ENCODE measurements at places on chromosomes 16 and 17.
A peak's percentile ranks its signal among the peaks of the same experiment; 100 is the strongest.

DNA sequence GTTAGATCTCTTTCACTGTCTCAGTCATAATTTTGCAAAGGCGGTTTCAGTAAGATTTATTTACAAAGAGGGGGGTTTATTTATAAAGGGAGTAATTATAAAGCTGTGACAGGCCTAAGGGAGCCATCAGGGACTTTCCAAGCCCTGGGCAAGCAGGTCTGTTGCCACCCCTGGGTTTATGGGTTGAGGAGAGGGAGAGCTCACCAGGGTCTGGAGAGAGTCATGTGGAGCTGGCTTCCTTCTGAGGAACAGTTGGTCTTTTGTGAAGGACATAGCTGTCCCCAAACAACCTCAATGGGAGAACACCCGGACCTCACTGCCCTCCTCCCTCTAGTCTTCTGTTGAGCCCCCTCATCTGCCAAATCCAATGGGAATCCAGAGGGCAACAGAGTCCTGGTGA, 9.8 kb downstream of the ITGAM start:
- no peak for DNase-seq

GRCh38 chr17:68807998-68808772, 147.0 kb downstream of the ABCA8 start:
- no peak for DNase-seq

GRCh38 chr16:24035127-24035842, 199.5 kb downstream of the PRKCB start:
- DNase-seq = no peak

- DNase-seq = no peak
Observed at GRCh38 chr17:83151056-83151441, 71.6 kb downstream of the METRNL start.

DNA sequence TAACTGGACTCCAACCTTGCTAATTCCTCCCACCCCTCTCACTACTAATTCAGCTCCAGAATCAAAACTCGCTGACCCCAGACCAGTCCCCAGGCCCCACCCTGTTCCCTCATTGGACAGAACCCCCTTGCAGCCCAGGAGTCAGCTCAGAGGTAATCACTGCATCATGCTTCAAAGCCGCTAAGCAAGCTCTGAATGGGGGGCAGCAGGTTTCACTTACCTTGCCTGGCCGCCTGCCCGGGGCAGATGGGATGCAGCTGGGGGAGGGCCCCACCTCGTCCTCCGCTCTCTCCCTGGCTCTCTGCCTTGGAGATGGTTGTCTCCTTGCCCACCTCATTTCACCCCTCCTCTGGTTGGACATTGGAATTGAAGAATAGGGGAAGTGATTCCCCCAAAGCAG, 4.8 kb upstream of the NGFR start:
- DNase-seq = no peak

GRCh38 chr16:2191446-2191706, 5.0 kb downstream of the CASKIN1 start:
- DNase-seq = no peak

GRCh38 chr17:1173432-1174262, 6.1 kb downstream of the ABR start:
- DNase-seq = no peak

GRCh38 chr17:73630531-73630930, 13.7 kb downstream of the SDK2 start:
- DNase-seq = no peak

- peak; percentile 57 for DNase-seq
Observed at GRCh38 chr16:87380881-87381280, 2.7 kb downstream of the FBXO31 start.

- no peak for DNase-seq
Observed at GRCh38 chr16:74224828-74225612, 71.6 kb upstream of the PSMD7 start.

- DNase-seq = no peak
Observed at GRCh38 chr17:57899391-57899790, 49.5 kb upstream of the MRPS23 start.

GRCh38 chr17:28319598-28319935, 567 bp downstream of the TMEM97 start:
- no peak for DNase-seq

GRCh38 chr16:65113441-65113840, 8.4 kb downstream of the CDH11 start:
- no peak for DNase-seq

DNA sequence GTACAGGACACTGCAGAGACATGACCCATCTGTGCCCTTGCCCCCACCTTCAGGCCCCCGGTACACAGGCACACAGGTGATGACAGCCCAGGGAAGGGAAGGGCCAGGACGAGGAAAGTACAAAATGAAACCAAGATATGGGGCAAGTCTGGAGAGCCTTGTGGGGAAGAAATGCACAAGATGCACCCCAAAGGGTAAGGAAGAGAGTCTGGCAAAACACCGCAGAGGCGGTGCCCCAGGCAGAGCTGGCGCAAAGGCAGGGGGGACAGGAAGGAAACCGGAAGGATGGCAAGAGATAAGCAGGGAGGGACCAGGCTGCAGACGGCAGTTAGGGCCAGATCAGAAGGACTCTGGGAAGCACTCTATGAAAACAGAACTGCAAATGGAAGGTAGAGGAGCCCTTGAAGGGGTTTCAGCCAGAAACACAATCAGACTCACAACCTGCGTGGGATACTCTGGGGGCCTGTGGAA, 81.4 kb downstream of the SLC39A11 start:
- no peak for DNase-seq

GRCh38 chr17:14499976-14500375, 199.1 kb downstream of the HS3ST3B1 start:
- no peak for DNase-seq

- no peak for DNase-seq
Observed at GRCh38 chr16:82801361-82801760, 174.6 kb downstream of the CDH13 start.

DNA sequence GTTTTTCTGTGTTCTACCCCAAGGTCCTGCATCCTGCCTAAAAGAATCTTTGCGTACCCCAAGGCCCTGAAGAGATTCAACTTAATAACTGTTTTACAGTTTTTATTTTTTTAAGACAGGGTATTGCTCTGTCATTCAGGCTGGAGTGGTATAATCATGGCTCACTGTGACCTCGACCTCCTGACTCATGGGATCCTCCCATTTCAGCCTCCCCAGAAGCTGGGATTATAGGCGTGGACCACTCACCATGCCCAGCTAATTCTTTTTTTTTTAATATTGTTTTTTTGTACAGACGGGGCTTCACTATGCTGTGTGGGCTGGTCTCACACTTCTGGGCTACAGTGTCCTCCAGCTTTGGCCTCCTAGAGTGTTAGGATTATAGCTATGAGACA, 9.3 kb upstream of the FAAP100 start:
- no peak for DNase-seq

All from GM20000 (cell line).